A549 treated with Hydrocortisone at 1 μM for 4 hours (cell line): ENCODE measurements at places on chromosomes 1 and 21. TPM values are rescaled to one million over a fixed set of nuclear protein-coding genes. Genes with fewer than 3 reads are reported as not detected.

ATP1A4 gene
- total RNA-seq = not detected in 5 replicates

KCNQ4 gene
- 0.18 to 0.33 TPM (median 0.27 TPM) in 5 replicates for total RNA-seq

EPHB2 gene
- total RNA-seq = 30.2 to 41.7 TPM (median 36.7 TPM) in 5 replicates

KCNK2 gene
- total RNA-seq = 0.06 to 0.12 TPM in 2 of 5 replicates, not detected in the others

NDUFV3 gene
- total RNA-seq = 19.7 to 21.0 TPM (median 20.3 TPM) in 5 replicates
